Spleen (tissue), 13 donors: ENCODE measurements at places on chromosomes 3 and 15.
A peak's percentile ranks its signal among the peaks of the same experiment; 100 is the strongest.

DNA sequence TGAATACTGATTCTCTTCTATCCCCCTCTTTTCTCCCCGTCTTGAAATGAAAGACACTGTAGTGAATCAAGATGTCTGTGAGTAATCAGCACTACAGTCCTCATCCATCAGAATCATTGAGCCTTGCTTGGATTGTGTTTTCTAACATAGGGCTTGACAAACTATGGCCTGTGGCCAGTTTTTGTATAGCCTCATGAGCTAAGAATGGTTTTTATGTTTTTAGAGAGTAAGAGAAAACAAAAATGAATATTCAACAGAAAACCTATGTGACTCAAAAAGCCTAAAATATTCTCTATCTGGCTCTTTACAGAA, 55.2 kb downstream of the PPM1L start:
- DNase-seq = no peak

DNA sequence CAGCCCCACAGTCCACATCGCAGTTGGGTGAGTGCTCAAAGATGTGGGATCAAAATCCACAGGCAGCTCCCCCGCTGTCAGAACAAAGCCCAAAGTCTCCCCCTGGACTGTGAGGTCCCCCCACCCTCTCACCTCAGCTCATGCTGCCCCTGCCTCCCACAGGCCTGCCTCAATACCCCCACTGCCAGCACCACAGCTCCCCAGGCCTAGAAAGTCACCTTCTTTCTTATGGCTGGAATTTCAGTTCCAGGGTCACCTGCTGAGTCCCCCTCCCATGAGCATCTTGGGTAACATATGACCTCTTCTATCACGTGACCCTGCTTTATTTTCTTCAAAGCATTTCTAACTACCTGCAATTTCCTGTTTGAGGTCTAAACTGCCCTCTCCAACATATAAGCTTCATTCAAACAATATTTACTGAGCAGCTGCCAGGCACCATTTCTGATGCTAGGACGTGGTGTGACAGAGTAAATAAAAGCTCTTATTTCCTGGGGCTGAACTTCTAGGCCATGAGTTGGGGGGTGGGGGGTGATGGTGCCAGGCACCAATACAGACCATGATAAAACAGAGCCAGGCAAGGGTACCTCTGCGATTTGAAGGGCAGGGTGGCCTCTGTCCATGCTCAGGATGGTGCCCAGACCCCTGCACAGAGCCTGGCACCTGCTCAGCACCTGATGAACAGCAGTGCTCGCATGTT, 2.4 kb upstream of the TMEM89 start:
- no peak for DNase-seq

- no peak for DNase-seq
Measured at GRCh38 chr3:194326968-194327217, 24.2 kb downstream of the CPN2 start.

- no peak for DNase-seq
Measured at GRCh38 chr3:107404727-107405469, 27.7 kb downstream of the CCDC54 start.

- no peak for DNase-seq
Measured at GRCh38 chr15:59026207-59026606, 38.7 kb downstream of the RNF111 start.

- DNase-seq = peak; percentile 76
Measured at GRCh38 chr3:128278761-128279600, 125.7 kb downstream of the EEFSEC start.

GRCh38 chr3:33749546-33750210, 31.6 kb upstream of the CLASP2 start:
- DNase-seq = no peak

DNA sequence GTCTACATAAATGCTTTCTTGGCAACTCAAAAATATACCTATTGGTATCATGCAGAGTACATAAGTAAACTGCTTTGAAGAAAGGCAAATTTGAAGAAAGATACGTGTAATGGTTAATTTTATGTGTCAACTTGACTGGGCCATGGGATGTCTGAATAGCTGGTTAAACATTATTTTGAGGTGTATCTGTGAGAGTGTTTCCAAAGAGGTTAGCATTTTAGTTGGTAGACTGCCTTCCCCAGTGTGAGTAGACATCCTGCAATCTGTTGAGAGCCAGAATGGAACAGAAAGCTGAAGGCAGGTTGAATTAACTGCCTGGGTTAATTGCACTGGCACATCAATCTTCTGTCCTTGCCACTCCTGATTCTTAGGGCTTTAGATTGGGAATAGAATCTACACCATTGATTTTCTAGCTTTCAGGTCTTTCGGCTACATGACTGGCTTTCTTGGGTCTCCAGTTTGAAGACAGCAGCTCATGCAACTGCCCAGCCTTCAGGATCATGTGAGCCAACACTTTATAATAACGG, 98.3 kb downstream of the CMSS1 start:
- no peak for DNase-seq
